ENCODE measurements at places on chromosomes 11 and 22.

DNA sequence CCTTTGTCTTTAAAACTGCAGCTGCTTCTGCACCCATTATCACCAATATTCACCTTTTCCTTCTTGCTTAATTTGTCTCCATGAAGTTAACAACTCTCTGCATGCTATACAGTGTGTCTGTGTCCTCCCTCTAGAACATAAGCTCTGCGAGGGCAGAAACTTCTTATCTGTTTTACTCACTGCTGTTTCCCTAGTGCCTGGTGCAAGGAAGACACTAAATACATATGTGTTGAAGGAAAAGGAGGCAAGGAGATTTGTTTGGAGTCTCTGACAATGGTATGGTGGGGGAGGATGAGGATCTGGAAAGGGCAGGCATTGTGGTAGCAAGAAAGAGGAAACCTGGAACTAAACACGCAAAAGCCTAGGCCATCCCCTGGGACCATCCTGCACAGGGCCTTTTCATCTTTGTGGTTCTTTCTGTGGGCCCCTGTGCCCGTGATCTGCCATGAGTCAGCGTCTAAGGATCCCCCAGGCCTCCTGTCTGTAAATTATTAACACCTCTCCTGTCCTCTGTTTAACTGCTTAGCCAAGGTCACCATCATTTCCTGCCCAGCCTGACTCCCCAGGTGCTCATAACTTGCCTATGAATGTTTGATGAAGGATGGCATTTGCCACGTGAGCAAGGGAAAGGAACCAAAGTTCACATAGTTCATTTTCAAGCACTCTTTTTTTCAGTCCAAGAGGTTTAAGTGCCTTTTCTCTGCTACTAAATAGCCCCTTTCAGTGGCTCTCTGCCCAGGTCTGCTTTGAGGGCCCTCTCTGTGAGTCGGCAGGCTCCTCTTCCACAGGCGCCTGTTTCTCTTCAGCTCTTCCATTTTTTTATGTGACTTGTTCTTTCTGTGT is 131.1 kb downstream of the RASSF10 start:
- no peak for DNase-seq
- no peak overlapping the region for H3K4me3 ChIP-seq
- no peaks in the 10 kb centered on the region for H3K4me1 ChIP-seq

GRCh38 chr22:46710806-46711205 is 27.2 kb downstream of the CERK start:
- H3K27me3 ChIP-seq = no peaks in the 10 kb centered on the region
- peaks cover 5% of the 10 kb centered on the region for H3K4me1 ChIP-seq
- H3K27ac ChIP-seq = no peak overlapping the region
- H3K36me3 ChIP-seq = peaks cover 54% of the 10 kb centered on the region

- DNase-seq = no peak
- no peaks in the 10 kb centered on the region for H3K4me1 ChIP-seq
- H3K27me3 ChIP-seq = peaks cover 2% of the 10 kb centered on the region
- no peak overlapping the region for H3K27ac ChIP-seq
- H3K36me3 ChIP-seq = no peaks in the 10 kb centered on the region
Observed at GRCh38 chr11:105399511-105399910, 210.4 kb upstream of the GRIA4 start.

- H3K36me3 ChIP-seq = no peaks in the 10 kb centered on the region
- peaks cover 27% of the 10 kb centered on the region for H3K4me1 ChIP-seq
- no peak overlapping the region for H3K27ac ChIP-seq
- DNase-seq = peak; percentile 27
- H3K4me3 ChIP-seq = no peak overlapping the region
Observed at GRCh38 chr22:39205344-39206021, 39.3 kb downstream of the PDGFB start.

DNA sequence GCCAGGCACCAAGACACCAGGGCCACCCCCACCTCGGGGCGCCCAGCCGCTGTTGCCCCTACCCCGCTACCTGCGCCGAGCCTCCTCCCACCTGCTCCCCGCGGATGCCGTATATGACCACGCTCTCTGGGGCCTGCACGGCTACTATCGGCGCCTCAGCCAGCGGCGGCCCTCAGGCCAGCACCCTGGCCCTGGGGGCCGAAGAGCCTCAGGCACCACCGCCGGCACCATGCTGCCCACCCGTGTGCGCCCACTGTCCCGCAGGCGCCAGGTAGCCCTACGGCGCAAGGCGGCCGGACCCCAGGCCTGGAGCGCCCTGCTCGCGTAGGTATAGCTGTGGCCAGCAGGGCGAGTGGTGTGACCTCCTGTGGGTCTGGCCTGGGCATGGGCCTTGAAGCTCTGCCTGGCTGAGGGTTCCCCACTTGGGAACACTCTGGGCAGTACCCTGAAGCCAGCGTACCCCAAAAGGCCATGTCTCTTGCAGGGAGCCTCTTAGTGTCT is 14.8 kb upstream of the MDK start:
- peaks cover 36% of the 10 kb centered on the region for H3K4me1 ChIP-seq
- DNase-seq = no peak
- H3K27ac ChIP-seq = no peak overlapping the region
- no peak overlapping the region for H3K4me3 ChIP-seq

GRCh38 chr11:75816561-75817239 is 1.7 kb downstream of the UVRAG start:
- peaks cover 33% of the 10 kb centered on the region for H3K4me1 ChIP-seq
- DNase-seq = no peak
- H3K4me3 ChIP-seq = no peak overlapping the region
- H3K27ac ChIP-seq = no peak overlapping the region
- no peaks in the 10 kb centered on the region for H3K27me3 ChIP-seq

DNA sequence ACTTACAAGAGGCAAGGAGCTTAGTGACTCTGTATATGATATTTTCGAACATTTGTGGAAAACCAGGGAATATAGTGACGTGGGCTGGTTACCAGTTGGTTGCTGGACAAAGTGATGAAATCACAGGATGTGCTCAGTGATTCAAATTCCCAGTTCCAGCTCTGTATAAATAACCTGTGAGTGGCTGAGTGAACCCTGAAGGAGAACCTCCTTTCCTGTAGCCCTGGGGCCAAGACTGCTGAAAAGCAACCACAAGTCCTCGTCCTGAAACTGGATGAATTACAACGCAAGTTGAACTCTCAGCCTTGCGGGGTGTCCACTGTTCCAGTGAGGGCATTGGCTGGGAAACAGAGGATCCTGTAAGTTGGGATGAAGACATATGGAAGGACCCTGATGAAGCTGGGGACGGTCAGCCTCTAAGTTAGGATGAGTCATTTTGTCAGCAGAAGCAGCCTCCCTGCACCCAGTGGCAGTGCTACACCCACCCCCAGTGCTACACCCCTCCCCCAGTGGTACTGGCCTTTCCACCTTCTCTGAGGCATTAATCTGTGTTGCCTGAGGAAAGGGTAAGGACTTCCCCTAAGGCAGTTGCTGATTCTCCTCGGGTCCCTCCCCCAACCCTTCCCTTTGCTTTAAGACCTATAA is 22.0 kb upstream of the CD81 start:
- peaks cover 2% of the 10 kb centered on the region for H3K27me3 ChIP-seq
- H3K36me3 ChIP-seq = no peaks in the 10 kb centered on the region
- no peaks in the 10 kb centered on the region for H3K4me1 ChIP-seq
- H3K27ac ChIP-seq = no peak overlapping the region
- no peak overlapping the region for H3K4me3 ChIP-seq

DNA sequence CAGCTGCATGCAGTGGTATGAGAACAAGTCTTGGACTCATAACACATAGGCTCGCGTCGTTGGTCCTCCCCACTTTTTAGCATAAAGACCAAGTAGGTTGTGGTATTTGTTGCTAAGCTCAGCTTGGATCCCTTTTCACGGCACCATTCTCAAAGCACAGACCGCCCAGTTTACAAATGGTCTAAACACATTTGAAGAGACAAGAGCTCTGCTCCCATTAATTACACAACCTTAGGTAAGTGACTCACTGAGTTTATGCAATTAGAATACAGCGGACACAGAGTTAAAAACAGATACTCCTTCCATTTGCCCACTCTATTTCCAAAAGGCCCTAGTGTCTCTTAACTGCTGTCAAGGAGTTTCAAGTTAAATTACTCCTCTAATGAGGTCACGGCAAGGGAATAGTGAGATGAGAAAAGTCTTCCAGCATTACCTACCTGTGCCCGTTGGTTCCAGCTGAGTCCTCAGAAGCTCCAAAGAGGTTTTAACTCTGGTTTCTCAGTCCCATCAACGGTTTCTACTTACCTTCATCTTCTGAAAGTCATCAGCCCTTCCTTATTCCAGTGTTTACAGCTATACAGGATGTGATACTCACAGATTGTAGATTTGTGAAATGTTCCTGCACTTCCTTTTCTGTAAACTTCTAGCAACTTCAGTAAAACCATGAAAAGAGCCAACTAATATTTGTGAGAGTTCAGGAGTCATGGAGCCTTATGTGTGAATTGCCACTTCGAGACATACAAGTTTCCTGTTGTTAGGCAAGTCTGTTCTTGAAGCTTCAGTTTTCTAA is at the start of gene MS4A6A:
Gene MS4A6A (minus strand): TSS at position 543 of the 790 bp plus-strand sequence. CDS start 1,356 bp downstream, outside the sequence.
- no peak for DNase-seq
- H3K27me3 ChIP-seq = peaks cover 30% of the 10 kb centered on the region
- no peak within 1 kb of the TSS for H3K4me3 ChIP-seq
- peaks cover 15% of the 10 kb centered on the region for H3K4me1 ChIP-seq
- no peak within 1 kb of the TSS for H3K27ac ChIP-seq

GRCh38 chr11:44943118-44943517 is 7.6 kb downstream of the TP53I11 start:
- H3K4me3 ChIP-seq = peak overlapping the region; percentile 26
- H3K27ac ChIP-seq = peak overlapping the region; percentile 82
- no peaks in the 10 kb centered on the region for H3K27me3 ChIP-seq
- DNase-seq = peak; percentile 63

DNA sequence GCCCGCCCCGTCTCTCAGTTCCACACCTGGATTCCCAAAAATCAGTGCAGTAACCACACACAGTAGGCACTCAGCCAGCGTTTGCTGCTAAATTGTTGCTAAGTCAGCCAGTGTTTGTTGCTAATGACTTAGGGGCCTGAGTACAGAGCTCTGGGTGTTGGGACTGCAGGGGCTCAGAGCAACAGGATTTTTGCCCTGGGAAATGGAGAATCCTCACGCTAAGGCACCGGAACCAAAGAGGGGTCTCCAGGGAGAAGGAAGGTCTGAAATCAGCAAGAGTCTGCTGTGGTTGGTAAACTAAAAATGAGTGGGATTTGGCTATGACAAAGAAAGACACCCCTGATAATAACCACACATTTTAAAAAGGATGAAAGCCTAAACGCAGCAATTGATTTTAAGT is 22.7 kb upstream of the ALX4 start:
- DNase-seq = no peak
- H3K4me1 ChIP-seq = no peaks in the 10 kb centered on the region
- no peaks in the 10 kb centered on the region for H3K36me3 ChIP-seq
- H3K27me3 ChIP-seq = peaks cover 54% of the 10 kb centered on the region
- H3K27ac ChIP-seq = no peak overlapping the region

Measured in activated naive CD8-positive, alpha-beta T cell treated with anti-CD3 and anti-CD28 coated beads, Interleukin-2, amount 50 U/mL, for 24 hours (primary cell).